Pons (tissue), 1 donor: ENCODE measurements at places on chromosomes 12 and 14.

DNA sequence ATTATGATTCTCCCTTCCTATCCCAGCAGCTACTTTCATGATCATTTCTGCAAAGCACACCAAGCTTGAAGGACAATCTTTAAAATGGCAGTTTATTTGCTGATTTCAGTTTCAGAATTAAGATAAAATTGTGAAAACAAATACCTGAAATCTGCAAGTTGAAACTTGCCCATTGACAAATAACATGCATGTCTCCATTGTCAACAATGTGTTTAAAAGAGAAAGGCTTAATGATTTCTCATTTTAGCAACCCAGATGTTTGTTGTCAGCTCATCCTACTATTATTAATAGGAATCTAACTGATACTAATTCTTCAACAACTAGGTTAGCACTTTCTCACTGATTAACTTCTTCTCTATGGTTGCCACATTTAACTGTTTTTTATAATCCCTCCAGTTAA, 474.6 kb downstream of the PRKD1 start:
- DNase-seq = no peak

DNA sequence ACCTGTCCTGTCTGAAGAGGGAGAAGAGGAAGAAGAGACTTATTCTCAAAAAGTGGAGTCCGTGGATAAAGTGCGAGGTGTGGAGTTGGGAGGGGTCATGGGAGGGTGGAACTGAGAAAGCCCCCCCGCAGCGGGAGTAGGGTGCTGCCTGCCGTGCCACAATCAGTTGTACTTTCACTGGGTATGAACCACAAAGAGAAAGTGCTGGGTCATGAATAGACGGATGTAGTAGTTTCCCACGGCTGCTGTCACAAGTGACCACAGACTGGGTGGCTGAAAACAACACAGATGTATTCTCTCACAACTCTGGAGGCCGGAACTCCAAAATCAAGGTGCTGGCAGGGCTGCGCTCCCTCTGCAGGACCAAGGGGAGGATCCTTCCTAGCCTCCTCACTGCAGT, 5.5 kb downstream of the DNAH10 start:
- DNase-seq = no peak

GRCh38 chr14:50875359-50876070, 3.7 kb downstream of the ABHD12B start:
- DNase-seq = no peak

GRCh38 chr12:116194935-116195431, 82.5 kb downstream of the MED13L start:
- no peak for DNase-seq

- DNase-seq = no peak
These were observed 78.2 kb downstream of the PHLDA1 start for GRCh38 chr12:75953312-75953906.

DNA sequence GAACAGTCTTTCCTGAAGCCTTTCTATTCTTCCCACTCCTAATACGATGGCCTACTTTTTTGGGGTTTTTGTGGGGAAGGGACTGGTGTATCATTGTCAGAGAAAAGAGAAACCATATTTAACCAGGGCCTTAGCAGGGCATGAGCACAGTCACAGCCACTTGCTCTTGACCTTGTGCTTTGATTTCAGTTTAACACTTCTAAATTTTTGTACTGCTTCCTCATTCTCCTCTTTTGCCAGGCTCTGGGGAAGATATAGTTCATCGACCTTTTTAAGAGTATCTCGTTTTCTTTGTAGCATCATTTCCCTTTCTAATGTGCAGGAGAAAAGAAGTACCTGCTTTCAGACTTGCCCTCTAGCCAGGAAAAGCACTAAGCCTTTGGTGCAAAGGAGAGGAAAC, 2.2 kb downstream of the ZBTB1 start:
- no peak for DNase-seq

- DNase-seq = no peak
These were observed 379.6 kb downstream of the CCDC91 start for GRCh38 chr12:28569698-28570411.

DNA sequence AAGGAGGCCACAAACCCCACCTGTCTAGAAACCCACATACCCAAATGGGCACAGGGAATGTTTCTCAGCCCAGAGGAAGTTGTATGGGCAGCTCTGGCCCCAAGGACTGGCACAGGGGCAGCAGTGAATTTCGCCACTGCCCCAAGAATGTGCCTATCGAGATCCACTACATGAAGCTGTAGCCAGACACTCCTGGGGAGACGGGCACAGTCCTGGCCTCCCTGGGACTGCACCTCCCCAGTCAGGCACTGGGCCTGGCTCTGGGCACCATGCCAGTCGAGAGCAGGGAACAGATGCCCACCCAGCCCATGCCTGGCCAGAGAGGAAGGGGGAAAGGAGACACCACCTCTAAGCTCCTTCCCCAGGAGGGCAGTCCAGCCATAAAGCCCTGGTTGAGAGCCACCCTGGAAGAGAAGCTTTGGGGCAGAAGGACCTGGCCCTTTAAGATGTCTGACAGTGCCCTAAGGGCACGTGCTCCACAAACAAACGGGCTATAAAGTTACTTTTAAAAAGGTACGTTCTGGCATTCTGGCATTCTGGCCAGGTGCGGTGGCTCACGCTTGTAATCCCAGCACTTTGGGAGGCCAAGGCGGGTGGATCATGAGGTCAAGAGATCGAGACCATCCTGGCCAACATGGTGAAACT, 8.4 kb downstream of the ADCY6 start:
- DNase-seq = no peak

GRCh38 chr12:42504049-42504448, 85.5 kb downstream of the PRICKLE1 start:
- no peak for DNase-seq

GRCh38 chr12:67720351-67720856, 71.9 kb downstream of the DYRK2 start:
- DNase-seq = peak; percentile 22

GRCh38 chr14:101933209-101933608, 31.2 kb upstream of the DYNC1H1 start:
- no peak for DNase-seq

GRCh38 chr12:76223869-76224268, 124.3 kb downstream of the BBS10 start:
- no peak for DNase-seq

- no peak for DNase-seq
These were observed 6.0 kb upstream of the UBC start for GRCh38 chr12:124920353-124920935.
